EL (cell line): ENCODE measurements at places on chromosomes 13 and 19.

- no peak for DNase-seq
Measured at GRCh38 chr19:13082192-13083007, 20.3 kb downstream of the LYL1 start.

GRCh38 chr13:77868717-77869116, 49.9 kb downstream of the EDNRB start:
- DNase-seq: no peak

DNA sequence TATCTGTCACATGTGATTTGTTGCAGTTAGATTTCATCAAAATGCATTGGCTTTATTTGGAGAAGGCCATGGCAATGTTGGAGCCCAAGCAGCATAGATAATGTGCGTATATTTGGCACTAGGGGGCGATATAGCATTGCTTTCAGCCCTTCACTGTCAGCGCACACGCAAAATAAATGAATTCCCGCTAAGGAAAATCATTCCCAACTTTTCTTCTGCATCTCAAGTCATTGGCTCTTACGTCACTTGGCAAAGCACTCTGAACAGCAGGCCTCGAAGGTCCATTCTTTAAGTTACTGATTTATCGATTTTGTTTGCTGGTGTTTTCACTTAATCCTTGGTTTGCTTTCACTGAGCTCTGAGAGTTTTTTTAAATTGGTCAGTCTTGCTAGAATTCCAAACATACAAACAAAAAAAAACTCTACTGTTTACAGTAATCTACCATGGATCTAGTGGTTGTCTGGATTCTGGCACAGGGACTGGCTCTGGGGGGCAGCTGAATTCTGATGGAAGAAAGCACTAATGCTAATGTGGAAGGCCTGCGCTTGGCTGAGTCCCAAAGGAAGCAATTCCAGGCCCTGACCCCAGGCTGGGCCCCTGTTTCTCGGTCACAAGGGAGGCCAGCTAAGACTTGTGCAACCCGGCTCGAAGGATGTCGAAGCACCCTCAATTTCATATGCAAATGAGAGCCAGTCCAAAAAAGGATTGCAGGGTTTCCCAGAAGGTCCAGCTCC, 97.7 kb upstream of the IPO5 start:
- peak; percentile 80 for DNase-seq

DNA sequence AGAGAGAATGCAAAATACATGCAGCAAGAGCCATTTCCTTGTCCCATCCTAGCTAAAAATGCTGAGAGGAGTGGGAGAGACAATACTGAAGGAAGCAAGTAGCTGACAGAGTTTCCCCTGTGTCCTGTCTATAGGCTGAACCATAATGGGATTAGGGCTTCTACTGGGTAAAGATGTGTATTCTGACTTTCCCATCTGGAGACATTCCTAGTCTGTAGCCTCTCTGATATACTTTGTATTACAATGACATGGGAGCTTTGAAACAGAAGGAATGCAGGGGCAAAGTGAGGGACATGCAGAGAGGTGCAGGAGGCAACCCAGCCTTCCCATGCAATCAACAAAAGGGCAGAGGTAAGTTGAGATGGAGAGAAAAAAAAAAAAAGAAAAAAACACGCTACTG, 10.5 kb upstream of the GPC6 start:
- no peak for DNase-seq

GRCh38 chr19:36183245-36183628, 31.0 kb upstream of the COX7A1 start:
- no peak for DNase-seq

DNA sequence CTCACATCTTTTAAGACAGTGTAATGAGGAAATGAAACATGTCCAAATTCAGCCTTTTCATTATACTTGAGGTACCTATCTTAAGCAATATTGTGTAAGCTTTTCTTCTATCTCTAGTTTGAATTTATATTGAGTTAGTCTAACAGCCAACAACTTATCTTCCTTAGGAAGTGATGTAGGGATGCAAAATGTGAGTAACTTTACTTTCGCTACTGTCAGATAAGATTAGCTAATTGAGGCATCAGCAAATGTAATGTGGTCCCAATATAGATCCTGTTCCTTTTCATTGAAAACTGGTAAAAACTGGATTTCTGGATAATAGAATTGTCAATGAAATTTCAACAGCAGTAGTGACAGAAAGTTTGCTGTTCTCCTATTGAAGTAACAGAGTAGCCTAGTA, 902.2 kb downstream of the GPC5 start:
- no peak for DNase-seq

DNA sequence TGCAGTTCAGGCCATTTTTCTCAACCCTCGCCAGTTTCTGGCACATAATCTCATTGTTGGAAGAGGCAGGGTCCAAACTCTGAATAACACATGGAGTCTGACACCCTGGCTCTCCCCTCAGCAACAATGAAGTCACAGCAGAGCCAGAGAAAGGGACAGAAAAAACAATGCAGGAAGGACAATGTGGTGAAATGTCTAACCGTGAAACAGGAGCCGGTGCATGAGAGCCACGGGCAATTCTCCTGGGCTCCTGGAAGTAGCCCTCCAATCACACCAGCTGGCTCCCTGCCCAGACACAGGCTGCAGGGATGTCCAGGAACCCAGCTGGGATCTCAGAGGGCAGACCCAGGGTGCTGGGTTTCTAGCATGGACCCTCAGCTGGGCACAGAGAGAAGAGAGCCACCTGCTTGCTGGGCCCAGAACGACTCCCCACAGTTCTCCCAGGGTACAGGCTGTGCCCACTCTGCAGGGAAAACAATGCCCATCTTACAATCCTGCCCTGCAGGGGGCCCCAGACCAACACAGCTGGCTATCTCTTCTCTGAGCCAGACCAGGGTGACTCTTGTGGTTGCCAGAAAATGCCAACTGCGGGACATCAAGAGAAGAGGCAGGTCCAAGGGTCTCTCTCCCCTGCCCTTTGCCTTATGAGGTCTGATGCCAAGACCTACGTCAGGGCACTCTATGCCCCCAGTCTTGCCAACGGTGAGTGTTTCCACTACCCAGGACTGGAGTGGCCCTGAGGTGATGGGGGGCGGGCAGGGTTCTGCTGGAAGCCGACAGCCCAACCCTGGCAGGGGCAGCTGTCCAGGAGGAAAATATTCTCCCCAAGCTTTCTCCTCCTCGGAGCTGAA, 64.5 kb downstream of the CEBPG start:
- DNase-seq: peak; percentile 7

GRCh38 chr19:50490411-50490811, 13.8 kb upstream of the GARIN5A start:
- DNase-seq: no peak

DNA sequence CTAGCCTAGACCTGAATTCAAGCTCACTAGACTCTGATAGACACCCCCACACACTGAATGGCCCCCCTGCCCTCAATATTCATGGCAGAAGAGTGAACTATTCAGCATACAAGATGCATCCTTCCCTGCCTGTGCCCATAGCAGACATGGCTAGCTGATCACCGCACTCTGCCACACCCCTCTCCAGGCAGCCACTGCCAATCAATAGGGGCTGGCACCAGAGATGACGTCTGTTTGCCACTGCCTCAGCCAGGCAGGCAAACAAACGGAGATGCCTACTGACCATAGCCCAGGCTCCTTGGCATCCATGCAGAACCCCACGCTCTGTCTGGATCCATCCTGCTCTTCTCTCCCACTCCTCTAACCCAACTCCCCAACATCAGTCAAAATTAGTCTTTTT, 13.8 kb upstream of the NPAS1 start:
- DNase-seq: no peak

DNA sequence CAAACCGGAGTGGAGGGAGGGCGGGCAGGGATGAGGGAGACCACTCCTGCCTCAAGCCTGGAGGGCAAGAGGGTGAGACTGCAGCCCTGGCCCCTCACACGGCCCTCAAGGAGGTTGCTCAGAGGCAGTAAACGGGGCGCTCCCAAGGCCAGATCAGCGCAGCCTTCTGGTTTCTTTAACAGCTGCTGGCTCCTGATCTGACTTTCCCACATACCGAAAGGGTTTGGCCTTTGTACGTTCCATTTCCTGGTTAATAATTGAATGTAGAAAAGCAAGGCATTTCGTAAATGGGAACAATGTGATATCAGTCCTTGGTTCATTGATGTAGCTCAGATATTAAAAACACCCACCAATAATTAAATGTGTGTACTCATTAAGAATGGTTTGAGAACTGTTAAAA, 71.5 kb downstream of the GGACT start:
- DNase-seq: no peak

- peak; percentile 97 for DNase-seq
Measured at GRCh38 chr19:21082011-21082975, at the start of gene ZNF714. Gene ZNF714, plus strand, starts transcription at chr19:21082203. Its CDS starts 16,066 bp downstream, at chr19:21098269.

DNA sequence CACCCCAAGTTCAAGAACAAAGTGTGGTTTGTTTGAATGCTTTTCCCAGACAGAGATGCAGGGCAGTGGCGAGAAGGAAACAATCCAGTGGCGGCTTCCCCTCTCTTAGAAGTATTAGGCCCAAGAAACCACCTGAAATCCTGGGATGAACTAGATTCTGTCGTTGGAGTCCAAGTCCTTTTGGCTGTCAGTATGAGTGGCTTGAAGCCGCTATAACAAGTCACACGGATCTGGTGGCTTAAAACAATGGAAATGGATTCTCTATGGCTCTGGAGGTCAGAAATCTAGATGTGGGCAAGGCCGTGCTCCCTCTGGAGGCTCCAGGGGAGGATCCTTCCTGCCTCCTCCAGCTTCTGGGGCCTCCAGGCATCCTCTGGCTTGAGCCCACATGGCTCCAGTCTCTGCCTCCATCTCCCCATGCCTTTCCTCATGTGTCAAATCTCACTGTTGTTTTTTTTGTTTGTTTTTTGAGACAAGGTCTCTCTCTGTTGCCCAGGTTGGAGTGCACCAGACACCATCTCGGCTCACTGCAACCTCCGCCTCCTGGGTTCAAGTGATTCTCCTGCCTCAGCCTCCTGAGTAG, 97.7 kb downstream of the GNG7 start:
- DNase-seq: no peak

- no peak for DNase-seq
Measured at GRCh38 chr19:33954686-33955085, 158.0 kb downstream of the KCTD15 start.

DNA sequence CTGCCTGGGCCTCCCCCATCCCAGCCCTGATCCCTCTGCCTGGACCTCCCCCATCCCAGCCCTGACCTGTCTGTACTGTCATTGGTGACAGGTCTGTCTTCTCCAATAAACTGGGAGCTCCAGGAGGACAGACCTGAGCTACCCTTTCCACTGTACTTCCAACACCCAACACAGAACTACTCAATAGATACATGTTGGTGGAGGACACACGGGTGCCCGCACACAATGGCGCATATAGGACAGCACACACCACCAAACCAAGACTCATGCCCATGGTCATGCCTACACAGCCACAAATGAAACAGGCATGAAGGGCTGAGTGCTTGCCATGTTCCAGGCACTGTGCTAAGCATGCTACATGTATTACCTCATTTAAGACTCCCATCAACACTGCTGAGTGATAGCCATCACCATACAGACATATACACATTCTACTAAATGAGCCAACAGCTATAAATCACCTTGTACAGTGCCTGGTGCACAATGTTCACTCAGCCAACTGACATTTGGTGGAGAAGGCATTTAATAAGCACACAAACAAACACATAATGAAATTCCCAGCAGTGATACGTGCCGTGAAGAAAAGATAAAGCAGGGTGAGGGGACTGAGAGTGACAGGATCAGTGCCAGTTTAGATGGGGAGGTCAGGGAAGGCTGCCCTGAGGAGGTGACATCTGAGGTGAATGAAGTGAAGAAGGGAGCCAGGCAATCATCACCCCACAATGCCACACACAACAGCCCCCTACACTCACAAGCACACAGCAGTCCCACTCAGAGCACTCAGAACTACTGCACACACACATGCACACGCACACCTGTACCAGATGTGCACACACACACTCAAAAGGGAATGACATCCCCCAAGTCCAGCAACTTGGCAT, 857 bp downstream of the POU2F2 start:
- DNase-seq: no peak

GRCh38 chr13:98471934-98472333, 105.0 kb downstream of the STK24 start:
- DNase-seq: no peak

DNA sequence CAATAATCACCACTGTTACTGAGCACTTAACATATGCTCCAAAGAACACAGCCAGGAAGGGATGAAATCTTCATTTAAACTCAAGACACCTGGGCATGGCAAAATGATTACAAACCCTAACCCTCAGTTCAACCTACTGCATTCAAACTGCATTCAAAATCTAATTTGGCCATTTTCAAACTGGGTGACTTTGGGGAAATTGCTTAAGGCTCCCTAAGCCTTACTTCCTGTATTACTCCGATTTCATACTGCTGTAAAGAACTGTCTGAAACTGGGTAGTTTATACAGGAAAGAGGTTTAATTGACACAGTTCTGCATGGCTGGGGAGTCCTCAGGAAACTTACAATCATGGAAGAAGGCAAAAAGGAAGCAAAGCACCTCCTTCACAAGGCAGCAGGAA, 50.4 kb downstream of the CBY2 start:
- no peak for DNase-seq

DNA sequence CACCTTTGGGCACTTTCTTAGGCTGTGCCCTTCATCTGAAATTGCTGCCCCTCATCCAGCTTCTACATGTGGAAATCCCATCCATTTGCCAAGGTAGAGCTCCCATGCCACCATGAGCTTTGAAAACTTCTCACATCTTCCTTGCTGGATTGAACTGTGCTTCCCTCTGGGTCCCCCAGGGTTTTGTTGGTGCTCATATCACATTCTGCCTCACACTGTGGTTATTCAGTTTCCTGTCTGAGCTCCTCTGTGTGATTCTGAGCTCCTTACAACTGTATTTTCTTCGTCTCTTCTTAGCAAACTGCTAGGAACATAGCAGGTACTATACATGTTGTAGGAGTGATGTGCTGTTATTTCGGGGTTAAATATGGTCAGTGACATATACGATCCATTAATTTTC, 74.9 kb upstream of the KL start:
- DNase-seq: no peak

- DNase-seq: peak; percentile 35
Measured at GRCh38 chr19:34131100-34131499, 41.2 kb upstream of the LSM14A start.

DNA sequence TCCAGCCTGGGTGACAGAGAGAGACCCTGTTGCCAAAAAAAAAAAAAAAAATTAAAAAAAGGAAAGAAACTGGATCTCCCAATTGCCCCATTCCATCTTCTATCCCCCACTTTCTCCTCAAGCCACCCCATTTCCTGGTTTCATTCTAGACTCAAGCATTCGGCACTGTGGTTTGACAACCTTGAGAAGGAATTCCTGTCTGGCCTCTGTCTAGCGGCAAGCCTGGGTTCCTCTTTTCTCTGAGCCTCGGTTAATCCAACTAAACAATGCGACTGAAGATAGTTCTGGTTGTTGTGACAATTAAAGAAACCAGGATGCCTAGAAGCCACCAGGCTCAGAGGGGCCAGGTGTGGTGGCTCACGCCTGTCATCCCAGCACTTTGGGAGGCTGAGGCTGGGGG, 3.3 kb upstream of the C3 start:
- DNase-seq: no peak

GRCh38 chr13:26372747-26373146, 118.8 kb downstream of the CDK8 start:
- DNase-seq: no peak

DNA sequence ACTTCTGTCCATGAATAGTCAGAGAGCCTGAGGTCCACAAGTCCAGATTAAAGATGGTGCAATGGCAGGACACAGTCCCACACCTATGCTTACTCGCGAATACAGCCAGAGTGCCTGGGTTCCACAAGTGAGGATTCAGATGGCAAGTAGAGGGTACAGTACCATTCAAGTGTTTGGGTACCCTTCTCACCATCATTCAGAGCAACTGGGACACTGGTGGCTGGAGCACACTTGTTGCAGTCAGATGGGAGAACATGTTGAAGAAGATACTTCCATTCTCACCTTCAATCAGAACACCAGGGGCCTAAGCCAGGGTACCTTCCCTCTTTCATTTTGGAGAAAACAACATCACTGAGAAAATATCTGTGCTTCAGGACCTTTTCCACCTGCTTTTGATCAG, 43.7 kb upstream of the ZNF599 start:
- DNase-seq: no peak
